CD14-positive monocyte (primary cell): ENCODE measurements at places on chromosomes 3 and 15.

DNA sequence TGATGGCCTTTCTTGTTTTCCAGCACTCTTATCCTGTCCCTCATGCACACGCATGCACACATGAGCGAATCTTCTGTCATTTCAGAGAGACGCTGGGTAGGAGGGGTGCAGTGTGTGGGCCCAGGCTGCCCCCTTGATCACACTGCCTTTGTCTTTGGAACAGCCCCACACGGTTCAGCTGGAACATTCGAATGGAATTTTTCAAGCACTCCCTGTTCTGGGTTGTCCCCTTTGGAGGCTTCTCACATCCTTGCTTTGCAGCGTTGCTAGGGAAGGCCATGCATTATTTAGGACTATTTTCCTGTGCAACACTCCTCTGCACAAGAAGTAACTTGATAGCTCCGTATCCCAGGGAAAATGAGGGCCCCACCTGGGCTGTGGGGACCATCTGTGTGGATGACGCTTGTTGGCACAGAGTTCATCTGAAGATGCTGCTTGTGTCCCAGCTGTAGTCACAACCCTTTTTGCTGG, 78.4 kb downstream of the SPSB4 start:
- no peak for DNase-seq

GRCh38 chr3:30341851-30342250, 264.6 kb upstream of the TGFBR2 start:
- no peak for DNase-seq

DNA sequence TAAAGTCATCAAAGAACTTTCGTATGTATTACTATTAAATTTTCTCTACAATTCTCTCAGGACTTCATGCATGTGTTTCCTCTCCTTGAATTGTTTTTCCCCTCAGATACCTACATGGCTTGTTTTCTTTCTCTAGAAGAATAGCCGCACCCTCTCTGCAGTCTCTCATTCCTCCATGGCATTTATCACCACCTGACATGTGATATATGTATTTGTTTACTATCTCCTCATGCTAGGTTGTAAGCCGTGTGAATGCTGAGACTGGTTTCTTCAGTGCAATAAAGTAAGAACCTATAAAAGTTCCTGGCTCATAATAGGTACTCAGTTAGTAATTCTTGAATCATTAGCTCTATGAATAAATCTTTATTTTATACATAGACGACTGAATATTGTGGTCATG, 149.2 kb downstream of the CNTN4 start:
- no peak for DNase-seq

GRCh38 chr3:158451405-158452055, 119.5 kb upstream of the MLF1 start:
- DNase-seq, result peak; percentile 4

DNA sequence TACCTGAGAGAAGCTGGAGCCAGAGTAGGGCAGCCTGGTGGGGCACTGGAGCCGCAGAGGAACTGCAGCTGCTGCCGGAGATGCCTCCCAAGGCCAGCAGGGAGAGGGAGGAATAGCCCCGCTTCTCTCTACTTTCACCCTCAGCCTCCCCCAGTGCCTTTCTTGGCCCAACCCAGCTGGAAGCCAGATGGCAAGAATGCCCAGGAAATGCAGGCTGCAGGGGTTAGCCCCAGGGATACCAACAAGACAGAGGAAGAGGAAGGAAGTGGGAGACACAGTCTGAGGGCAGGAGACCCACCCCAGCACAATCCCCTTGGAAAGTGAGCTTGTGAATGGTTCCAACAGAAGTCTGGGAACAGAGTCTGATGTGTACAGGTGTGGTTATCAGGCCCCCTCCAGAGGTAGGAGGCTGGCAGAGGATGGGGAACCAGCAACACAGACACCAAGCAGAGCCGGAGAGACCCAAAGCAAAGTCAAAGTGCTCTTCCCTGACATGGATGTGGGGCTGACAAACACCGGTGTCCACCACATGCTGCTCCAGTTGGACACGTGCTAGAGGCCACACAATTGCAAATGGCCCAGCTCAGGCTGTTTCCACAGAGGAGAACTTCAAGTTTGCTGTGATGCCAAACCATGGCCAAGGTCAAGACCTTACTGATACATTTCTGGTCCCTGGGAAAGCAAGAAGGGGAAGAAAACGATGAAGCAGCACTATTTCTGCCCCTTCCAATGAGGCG, 418.8 kb upstream of the PROK2 start:
- DNase-seq, result no peak

GRCh38 chr3:175818811-175819464, 959.8 kb downstream of the NAALADL2 start:
- DNase-seq, result no peak

- no peak for DNase-seq
Measured at GRCh38 chr3:102887431-102887830, 452.6 kb downstream of the ZPLD1 start.

DNA sequence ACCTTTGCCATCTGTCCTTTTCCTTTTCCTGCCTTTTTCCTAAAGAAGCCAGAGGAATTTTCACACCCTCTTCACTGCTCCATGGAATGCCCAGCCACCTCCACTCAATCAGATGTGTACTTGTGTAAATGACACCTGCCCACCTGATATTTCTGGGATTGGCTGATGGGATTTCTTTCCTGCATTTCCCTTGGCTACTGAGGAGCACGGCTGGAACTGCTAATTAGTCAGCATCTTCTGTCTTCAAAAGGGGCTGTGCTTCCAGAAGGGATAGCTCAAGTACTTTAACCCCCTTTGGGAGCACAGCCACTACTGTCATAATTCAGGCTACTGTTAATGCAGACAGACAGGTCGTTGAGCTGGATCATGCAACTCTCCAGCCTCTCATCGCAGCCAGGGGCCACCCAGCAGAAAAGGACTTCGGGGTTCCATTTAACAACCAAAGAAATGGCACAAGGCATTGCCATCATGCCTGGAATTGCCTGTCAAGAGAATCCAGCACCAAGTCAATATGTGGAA, 38.6 kb downstream of the MGLL start:
- DNase-seq, result no peak

DNA sequence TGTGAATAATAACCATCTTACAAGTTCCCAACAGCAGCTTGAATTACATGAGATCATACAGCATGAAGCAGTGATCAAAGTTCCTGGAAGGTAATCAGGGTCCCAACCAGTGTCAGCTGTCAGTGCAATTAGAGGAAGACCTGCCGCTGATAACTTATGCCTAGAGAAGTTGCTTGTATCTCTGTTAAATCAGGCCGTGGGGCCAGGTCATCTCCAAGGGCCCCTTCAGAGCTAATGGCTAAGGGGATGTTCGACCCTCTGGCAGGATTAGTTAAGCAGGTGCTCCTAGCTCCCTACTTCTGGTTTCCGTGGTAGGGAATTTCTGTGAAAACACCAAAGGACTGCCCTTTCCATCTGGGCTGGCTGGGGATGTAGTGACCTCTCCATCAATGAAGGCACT, 251.0 kb downstream of the FAM43A start:
- no peak for DNase-seq

DNA sequence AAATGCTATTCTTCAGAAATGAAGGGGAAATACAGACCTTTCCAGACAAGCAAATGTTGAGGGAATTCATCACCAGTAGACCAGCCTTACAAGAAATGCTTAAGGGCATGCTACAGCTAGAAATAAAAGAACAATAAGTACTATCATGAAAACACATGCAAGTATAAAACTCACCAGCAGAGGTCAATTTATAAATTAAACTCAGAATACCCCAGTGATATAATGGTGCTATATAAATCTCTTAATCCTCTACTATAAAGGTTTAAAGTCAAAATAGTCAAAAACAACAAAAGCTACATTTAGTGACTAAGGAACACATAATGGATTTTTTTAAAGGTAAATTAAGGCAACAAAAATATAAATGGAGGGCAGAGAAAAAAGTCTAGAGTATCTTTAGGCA, 142.5 kb downstream of the CPNE4 start:
- no peak for DNase-seq

DNA sequence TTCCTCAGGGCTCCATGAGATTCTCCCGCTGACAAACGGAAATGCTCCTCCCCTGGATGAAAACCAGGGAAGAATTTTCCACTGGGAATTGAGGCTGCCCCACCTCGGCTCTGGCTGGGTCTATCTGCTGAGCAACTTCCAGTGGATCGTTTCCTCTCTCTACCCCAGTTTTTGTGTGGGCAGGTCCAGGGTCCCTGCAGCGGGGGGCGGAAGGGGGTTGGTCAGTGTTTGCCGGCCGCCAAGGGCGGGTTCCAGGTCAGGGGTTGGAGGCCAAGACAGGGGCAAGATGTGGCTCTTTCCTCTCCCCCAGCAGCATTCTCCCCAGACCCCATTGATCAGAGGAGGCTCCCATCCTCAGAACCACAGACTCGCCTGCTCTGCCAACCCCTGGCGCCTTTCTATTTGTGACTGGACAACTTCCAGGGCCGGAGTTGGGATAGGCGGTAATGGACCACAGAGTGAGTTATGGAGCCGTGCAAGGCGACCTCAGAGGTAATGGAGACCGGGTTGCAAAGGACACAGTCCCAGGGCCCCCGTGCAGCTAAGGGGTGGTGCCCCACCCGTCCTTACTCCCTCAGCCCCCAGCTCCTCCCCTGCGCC, 92.2 kb downstream of the WNT7A start:
- no peak for DNase-seq

DNA sequence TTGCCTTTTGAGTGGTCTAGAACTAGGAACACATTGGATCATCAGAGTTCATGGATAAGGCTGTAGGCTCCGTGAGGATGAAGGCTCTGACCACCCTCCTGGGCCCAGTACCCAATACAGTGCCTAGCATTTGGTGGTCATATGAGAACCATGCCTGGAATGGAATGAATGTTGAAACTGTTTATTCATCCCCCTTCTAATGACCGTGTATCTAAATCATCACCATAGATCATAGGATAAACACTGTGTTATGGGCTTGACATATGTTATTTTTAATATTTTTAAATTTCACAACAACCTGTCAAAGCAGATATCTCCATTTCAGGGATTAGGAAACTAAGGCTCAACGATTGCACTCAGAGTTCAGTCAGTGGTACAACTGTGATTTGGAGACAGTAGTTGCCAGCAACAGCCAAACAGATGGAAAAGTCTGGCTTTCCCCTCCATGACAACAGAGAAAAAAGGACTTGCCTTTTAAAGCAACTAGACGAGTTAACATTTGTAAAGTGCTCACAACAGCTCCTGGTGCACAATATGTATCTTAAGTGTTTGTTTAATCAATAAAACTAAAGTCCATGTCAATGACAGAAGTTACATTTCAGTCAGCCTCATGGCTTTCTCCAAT, 89.6 kb downstream of the TMEM266 start:
- DNase-seq, result no peak

DNA sequence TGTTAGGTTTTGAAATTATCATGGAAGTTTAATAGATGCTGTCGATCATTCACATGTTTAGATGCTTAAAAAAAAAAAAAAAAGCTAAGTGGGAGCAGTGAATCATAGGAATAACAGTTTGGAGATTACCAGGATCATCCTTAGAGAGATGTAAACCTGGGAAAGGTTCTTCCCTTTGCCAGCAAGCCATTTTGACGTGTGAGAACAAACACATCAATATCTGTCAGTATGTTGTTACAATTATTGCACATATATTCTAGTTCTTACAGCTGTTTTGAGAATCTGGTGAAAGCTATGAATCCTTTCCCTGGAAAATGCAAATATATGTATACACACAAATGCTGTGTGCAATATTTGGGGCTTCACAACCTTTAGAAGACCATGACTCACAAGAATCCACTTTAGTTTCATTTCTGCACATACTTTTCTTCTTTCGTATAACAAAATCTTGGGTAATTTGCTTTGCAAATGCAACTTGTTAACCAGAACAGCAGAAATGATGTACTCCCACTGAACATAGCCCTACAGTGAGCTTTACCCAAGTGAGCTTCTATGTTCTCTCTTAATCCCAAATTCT, 12.0 kb downstream of the NFKBIZ start:
- peak; percentile 58 for DNase-seq

- DNase-seq, result no peak
Measured at GRCh38 chr15:47673232-47673761, 44.0 kb upstream of the SEMA6D start.

DNA sequence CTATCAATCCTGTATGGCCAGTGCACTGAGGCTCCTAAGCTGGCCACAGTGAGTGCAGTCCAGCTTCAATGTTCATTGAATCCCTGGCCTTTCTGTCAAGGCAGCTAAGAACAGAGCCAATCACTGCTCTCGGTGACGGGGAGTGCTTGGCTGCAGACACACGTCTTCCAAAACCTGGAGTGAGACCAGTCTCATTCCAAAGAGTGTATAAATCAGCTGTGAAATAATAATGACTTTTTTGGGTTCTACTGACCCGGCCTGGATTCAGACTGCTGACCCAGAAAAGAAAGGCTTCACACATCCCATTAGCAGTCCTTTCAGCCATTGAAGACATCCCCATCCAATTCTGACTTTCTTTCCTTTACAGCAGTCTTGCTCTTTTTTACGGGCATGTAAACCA, 665.5 kb downstream of the GBE1 start:
- no peak for DNase-seq

DNA sequence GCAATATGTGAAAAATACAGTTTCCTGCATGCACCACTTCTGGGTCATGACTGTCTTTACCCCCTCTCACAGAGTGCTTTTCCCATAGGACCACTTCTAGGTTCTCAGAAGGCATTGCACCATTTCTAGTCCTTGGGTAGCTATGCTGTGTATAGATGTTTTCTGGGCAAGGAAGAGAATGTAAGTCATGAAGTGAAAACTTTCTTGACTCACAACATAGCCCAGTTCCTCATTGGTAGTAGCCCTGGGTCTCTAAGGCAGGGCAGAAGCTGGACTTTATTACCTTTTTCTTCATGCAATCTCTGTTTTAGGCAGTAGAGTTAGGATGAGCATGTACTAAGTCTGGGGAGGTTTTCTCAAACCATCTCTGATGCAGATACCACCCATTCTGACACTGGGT, 203.1 kb downstream of the EPHB1 start:
- no peak for DNase-seq

GRCh38 chr3:57752307-57752706, 3.8 kb upstream of the SLMAP start:
- DNase-seq, result no peak

- no peak for DNase-seq
Measured at GRCh38 chr15:55507567-55507966, 467 bp downstream of the DNAAF4 start.

GRCh38 chr3:13233487-13234485, 160.6 kb upstream of the IQSEC1 start:
- DNase-seq, result no peak

- no peak for DNase-seq
Measured at GRCh38 chr3:126266291-126266840, 86.0 kb upstream of the ALDH1L1 start.

DNA sequence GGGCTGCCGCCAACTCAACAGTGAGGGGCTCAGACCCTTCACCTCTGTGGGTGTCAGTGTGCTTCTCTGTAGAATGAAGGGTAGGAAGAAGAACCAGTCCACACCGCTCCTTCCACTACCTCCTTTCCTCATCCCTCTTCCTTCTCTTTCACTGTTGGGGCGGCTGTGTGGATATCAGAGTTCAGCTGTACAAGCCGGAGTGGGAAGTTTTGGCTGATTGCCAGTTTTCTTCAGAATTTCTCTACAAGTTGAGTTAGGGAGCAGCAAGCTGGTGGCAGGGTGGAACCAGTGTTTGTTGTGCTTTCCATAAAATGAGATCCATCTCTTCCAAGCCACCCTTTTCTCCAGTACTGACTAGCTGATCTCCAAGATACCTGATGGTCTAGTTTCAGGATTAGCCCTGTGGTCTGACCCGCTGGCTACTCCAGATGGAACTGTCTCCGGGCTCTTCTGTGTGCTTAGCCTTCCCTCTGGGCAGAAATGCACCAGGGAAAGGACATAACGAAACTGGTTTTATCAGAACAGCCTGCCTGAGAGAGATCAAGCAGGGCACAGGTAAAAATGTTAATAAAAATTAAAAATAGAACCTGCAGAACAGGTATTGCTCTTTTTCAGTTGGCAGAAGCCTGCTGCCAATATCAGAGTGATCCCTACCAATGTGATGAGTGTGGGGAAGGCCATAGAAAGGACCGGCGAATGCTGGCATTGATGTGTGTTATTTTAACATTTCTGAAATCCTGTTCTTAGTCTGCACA, 169.9 kb upstream of the TSC22D2 start:
- no peak for DNase-seq
